ENCODE measurements at places on chromosomes 7 and 10.

DNA sequence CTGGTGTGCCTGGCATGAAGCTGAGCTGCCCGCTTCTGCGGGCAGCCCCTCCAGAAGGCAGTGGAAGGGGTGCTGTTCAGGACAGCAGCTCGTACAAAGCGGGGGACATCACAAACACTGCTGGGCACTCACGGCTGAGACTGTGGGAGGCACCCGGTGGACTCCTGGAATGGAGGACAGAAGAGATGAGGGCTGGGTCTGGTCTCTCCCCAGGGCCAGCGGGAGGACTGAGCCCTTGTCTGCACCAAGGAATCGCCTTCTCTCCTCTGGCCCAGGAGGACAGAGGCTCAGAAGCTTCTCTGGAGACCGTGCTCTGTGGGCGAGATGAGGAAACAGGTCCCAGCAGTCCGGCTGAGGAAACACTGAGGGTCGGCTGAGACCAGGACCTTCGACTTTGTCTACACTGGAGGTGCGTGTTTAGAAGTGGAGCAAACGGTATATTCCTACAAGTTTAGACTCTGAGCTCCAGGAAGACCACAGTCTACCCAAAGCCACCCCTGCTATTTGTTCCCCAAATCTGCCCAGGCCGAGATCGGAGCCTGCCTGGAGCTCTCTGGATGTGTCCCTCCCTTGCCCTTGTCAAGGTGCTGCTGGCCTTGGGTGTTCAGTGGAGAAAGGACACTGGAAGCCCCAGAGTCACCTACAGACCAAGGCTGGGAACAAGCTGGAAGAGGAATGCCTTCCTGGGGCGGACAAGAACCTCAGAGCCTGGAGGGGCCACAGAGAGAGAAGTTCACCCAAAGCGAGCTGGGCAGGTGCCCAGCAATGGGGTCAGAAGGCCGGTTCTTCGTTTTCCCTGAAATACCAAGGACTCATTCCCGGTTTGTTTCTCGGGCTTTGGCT lies 12.9 kb upstream of the INPP5A start:
- DNase-seq, result no peak

DNA sequence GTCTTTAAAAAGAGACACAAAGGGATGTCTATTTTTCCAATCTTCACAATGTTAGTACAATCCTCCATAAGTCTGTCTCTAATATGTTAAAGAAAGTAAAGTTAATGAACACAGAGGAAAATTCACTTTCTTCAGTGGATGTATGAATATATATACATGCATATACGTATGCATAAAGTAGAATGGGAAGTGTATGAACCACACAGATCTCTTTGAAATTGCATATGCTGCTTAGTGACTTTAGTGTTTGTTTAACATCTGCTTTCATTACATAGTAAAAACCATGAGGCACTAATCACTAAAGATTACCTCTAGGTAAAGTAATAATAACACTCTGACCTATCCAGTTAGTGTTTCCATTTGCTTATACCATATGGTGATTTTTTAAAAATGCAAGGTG lies 451.2 kb downstream of the SEMA3D start:
- DNase-seq, result no peak

DNA sequence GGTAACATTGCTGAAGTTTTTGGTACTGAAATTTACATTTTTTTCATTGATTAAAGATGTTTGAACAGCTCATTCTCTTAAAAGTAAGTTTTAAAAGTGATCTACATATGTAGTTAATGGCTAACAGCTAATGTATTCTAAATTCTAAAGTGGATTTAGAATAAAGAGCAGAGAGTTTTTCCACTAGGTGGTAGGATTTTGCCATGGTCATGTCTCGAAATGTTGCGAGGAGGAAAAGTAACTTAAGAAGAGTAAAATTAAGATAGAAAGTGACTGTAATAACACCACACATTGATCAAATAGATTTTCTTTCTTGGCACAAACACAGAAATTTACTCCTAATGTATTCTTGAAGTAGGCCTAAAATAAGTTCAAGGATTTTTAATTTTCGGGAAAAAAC lies 19.8 kb downstream of the LSMEM1 start:
- DNase-seq, result no peak

GRCh38 chr7:106050002-106050745 lies 61.9 kb downstream of the SYPL1 start:
- DNase-seq, result no peak

DNA sequence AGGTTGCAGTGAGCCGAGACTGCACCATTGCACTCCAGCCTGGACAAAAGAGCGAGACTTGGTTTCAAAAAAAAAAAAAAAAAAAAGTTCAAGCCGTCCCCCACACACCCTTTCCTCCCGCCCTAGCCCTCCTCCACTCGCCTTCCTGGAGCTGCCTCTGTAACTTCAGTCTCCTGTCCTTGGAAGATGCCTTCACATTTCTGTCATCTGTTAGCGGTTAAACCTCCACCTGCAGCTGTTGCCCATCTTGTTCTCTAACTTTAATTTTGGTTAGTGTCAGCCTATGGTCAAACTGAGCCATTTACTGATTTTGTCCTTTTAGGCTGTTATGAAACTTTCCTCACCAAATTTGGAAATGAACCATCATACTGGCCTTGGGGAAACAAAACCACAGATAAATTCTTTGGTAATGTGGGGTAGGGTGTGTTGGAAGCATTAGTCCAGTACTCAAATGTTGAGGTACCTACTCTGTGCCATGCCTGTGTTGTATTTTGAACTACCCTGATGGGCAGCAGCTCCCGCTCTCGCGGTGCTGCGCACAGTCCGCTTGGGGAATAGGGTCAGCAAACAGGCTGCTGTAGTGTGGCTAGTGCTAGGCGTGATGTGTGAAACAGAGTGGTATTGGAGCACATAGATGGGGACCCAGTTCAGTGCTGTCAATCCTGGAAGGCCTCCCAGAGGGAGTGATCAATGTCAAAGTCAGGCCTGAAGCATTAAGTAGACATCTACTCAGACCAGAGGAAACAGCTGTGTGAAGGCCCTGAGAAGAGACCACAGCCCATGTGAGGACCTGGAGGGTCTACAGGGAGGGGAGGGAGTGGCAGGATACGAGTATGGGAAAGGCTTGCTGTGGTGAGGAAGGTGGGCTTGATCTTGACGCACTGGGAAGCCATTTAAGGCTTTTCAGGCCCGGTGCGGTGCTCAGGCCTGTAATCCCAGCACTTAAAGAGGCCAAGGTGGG lies 26.9 kb downstream of the SFXN4 start:
- DNase-seq, result no peak

- no peak for DNase-seq
Measured at GRCh38 chr10:16745061-16745460, 72.2 kb downstream of the RSU1 start.

DNA sequence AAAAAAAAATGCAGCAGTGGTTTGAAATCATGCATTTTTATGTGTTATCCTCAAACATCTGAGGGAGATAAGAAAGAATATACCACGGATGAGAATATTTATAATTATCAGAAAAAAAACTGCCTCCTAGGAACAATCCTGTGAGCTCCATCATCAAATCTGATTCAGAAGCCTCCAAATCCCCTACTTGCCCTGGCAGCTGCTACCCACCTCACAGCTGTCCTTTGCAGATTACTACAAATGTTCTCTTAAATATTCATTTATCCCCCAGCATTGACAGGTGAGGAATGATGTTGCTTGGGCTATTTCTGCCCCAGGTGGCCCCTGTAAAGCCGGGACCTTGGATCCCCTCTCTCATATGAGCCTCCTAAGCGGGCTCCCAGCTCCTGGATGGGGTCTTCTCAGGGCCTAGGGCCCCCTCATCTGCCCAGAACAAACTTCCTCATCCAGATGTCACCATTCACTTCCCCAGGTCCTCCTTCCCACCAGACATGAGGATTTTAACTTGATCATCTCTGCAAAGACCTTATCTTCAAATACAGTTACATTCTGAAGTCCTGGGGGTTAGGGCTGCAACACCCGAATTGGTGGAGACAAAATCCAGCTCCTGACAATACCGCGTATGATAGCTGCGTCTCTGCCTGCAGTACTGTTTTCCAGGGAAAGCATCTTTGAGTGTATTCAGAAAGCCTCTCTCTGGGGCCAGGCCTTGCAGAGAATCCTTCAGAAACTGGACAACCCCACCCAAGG lies 81.9 kb upstream of the INSIG1 start:
- DNase-seq, result no peak

GRCh38 chr7:5348134-5349004 lies 65.6 kb downstream of the SLC29A4 start:
- no peak for DNase-seq

DNA sequence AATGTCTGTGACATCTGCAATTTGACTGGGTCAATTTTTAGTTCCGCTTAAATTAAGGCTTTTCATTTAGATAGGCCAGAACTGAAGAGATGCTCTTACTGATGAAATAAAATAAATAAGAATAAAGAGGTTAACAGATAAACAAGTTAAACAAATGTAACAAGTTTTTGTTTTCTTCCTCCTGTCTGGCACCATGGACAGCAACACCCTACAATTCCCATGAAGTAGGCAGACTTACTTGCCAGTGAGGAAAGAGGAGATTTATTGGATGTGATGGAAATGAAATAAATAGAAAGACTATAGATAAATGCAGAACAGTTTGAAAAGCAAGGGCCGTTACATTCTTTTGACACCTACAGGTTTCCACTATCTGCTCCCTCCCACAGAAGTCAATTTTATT lies 118.5 kb downstream of the AMPH start:
- DNase-seq, result no peak

- DNase-seq, result no peak
Measured at GRCh38 chr10:69491611-69492010, 40.3 kb downstream of the TSPAN15 start.
